Stimulated activated CD8-positive, alpha-beta memory T cell treated with anti-CD3 and anti-CD28 coated beads, Interleukin-4, amount 100 ng/mL, for 24 hours (primary cell): ENCODE measurements at places on chromosomes 16 and 17.

- no peak for DNase-seq
These were observed 136.6 kb downstream of the COPRS start for GRCh38 chr17:31722251-31723056.

- no peak for DNase-seq
These were observed 17.2 kb downstream of the GINS3 start for GRCh38 chr16:58409316-58409973.

- peak; percentile 81 for DNase-seq
These were observed at the start of gene ELP5 for GRCh38 chr17:7252176-7253043. ELP5 (plus strand) TSS chr17:7252215; CDS start chr17:7252551, 336 bp downstream.

GRCh38 chr17:35376245-35376644 lies 2.8 kb upstream of the SLFN11 start:
- no peak for DNase-seq

DNA sequence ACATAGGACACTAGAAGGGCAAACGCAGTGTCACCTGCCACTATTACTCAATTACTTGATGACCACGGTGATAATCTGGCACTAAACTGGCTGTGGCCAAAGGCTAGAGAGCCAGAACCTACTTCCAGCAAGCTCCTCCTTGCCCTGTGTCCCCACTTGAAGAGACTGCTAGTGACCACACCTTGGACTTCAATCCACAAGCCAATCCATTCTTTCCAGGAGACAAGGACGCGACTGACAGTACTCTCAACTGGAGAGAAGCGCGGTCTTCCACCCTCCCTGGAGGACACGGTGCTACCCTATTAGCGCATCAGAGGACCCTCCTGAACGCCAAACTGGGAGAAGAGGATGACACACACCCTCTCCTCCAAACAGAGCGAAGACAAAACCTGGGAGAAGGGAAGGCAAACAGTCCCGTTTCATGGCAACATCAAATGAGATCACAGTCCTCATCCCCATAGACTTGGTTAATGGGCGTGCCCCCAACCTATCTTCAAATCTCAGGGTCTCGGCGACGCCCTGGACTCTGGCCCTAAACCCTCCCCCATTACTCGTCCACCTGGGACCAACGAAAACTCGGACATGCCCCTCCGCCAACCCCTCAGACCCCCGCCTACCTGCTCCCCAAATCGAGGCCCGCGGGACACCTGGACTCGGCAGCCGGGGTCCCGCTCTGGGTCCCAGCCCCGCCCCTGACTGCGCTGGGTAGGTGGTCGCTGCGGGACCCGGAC lies 508 bp downstream of the FLCN start:
- DNase-seq: no peak

GRCh38 chr17:31379597-31380205 lies 11.8 kb upstream of the RAB11FIP4 start:
- DNase-seq: no peak

DNA sequence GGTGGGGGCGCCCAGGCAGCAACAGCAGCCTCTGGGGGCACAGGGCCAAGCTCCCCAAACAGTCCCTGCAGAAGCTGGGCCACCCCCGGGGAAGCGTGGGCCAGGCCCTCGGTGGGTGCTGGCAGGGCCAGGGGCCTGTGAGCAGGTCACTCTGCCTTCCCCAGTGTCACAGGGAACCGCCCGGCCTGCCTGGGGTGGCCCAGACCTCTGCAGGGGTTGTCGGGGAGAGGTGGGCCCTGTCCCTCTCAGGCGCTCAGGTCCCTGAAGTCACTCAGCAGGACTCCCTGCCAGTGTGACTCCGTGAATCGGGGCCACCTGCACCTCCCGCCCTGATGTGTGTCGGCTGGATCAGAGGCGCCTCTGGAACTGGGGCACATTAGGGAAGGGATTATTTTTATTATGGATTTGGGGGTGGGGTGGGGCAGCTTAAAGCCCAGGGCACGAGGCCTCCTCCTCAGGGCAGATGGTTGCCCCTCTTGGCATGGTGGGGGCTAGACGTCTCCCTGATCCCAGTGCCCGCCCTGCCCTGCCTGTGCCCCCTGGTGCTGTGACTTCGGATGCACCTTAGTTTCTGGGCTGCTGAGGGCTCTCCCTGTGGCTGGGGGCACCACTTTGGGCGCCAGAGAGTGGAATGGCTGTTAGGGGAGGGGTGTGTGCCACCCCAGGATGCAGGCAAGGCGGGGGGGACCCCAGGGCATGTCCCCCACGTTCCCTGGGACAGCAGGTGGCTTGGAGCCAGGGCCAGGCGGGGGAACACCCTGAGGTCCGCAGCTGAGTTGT lies 1.2 kb upstream of the GNG13 start:
- no peak for DNase-seq

DNA sequence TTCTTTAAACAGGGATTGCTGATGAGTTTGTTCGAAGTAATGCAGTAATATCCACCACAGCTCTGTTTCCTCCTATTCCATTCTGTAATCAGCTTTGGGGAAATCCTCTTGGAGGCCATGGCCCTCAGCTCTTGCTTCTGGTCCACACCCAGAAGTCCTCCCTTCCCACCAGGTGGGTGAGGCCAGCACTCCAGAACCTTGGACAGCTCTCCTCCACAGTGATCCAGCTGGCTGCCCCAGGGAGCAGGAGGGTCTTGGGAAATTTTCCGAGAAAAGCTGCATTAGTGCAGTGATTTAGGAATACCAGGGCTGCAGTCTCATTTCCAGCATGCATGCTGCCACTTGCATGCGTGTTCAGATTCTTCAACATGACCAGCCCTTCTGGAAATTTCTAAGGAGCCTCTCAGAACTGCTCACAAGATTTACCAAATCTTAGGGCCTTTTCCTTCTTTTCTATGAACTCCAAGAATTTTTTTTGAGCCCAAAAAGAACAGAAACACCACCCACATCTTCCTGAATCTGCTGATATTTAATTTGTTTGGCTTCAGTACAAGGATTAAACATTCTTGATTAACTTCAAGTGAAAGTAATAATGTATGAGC lies 4.2 kb downstream of the SMPD3 start:
- DNase-seq: no peak

DNA sequence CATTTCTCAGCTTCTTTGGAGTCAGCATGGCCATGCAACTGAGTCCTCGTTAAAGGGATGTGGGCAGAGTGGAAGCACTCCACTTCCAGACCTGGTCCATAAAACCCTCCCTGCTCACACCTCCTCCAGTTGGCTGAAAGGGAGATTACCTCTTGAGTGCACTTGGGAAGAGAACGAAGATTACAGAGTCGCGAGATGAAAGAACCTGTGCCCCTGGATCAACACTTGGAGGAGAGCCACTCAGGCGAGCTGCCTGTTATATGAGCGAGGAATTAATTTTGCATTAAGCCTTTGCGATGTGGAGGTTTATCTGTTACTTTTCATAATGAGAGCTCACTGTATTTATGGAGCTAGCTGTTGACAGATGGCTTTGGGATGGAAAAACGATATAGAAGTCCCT lies 147.9 kb downstream of the MAF start:
- DNase-seq: no peak

GRCh38 chr17:69928611-69929010 lies 146.4 kb upstream of the KCNJ16 start:
- no peak for DNase-seq

GRCh38 chr17:61322325-61323002 lies 77.2 kb upstream of the TBX2 start:
- DNase-seq: no peak

GRCh38 chr17:31068291-31068690 lies 26.5 kb upstream of the NF1 start:
- DNase-seq: peak; percentile 22

- no peak for DNase-seq
These were observed 6.9 kb downstream of the CCR7 start for GRCh38 chr17:40558300-40558889.

- no peak for DNase-seq
These were observed 5.2 kb downstream of the IL17C start for GRCh38 chr16:88643644-88643932.

GRCh38 chr16:77877712-77878347 lies 89.5 kb downstream of the VAT1L start:
- DNase-seq: no peak

- no peak for DNase-seq
These were observed 4.3 kb downstream of the DUS1L start for GRCh38 chr17:82061047-82061925.

DNA sequence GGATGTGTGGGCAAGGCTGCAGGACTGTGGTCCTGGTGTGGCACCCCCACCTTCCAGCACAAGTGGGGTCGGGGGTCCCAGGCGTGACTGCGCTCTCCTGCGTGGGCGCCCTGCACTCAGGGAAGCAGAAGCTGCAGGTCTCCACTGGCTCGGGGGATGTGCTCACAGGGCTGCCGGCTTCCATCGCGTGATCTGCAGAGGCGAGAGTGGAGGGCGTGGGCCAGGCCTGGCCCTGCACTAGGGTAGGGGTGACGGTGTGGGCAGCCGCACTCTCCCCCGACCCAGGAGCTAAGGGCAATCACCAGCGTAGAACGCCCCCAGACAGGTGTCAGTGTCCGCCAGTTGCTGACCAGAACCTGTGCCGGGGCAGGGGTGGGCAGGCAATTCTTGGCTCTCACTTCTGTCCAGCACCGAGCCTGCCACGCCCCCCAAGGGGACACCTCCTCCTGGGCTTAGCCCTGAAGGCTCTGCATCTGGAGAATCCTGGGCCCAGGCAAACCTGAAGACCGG lies 32.3 kb downstream of the TNFRSF13B start:
- no peak for DNase-seq

DNA sequence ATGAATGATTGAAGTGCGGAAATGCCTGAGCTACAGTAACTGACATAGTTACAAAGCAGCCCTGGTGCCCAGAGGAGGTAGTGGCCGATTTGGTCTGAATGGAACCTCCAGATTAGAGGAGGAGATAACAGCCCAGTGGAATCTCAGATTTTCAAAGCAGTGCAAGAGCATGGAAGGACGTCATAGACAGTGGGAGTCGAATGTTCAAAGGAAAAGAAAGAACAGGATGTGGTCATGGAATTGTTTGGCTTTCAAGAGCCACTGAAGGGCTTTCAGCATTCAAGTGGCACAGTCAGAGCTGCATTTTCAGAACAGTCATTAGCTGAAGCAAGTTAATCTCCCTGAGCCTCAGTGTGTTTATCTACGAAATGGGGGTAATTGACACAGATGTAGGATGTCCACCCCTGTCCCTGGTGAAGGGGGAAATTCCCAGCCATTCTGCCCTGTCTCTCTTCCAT lies 104.6 kb upstream of the CACNG3 start:
- no peak for DNase-seq

DNA sequence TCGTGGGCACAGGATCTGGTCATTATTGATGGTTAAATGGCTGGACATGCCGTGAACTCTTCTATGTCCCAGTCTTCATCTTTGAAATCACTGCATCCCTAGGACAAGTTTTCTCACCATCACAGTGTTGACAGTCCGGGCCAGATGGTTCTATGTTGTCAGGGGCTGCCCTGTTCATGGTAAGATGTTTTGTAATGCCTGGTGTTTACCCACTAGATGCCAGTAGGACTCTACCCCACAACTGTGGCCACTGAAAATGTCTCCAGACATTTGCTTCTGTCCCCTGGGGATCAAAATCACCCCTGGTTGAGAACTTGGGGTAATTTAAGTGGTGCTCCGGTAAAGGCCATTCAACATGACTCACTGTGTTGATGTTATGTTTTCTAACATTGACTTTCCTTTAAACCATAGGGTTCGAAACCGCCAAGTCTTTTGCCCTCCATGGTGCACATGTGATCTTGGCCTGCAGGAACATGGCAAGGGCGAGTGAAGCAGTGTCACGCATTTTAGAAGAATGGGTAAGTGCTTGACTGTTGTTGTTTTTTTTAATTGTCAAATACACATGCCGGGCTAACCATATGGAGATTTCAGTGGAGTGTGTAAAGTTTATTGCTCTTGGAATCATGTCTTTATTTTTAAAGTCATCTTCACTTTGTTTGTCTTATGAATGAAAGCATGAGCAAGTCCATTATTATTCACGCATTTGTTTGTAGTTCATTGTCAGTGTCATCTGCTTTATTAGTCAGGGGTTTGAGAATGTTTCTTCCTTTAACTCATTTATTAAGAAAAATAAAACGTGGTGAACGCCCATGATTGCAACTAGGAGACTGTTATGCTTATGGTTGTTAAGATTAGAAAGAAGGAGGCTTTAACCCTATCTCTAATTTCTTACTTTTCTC lies 64.6 kb downstream of the WWOX start:
- no peak for DNase-seq

DNA sequence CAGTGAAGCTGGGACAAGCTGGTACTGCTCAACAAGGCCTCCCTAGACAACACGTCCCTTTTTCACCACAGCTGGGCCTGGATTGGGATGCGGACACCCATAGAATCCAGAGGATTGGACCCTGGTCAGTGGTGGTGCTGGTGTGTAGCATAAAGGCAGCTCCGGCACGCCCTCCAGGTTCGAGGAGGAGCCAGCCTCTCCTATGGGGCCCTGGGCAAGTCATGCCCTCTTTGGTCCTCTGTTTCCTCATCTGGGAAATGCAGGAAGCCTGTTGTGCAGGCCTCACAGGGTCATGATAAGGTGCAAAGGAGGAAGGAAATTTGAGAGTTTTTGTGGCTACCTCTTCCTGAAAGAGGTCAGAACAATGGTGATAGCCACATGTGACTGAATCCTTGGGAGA lies 1741.7 kb downstream of the TP53TG3F start:
- no peak for DNase-seq

DNA sequence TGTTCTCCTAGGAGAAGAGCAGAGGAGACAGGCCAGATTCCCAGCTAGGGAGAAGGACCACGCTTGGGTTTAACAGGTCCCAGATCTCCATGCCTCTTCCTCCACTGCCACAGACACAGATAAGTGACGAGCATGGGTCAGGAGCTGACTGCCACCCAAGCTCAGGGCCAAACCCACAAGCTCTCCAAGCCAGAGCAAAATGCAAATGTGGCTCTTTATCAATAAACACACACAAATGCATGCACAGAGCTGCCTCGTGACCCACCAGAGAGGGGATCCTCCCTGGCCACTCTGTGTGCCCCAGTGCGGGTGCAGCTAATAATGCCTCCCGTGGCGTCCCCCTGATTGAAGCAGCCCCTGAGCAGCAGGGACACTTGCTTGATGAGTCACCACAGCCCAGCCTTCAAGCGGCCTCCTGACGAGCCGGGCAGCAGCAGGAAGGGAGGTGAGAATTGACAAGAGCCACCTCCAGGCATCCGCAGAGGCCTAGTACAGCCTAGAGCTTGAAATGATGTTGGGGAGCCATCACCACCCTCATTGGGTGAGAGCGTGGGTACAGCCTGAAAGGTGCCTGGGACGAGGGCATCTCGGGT lies 143.9 kb downstream of the CCDC182 start:
- no peak for DNase-seq

GRCh38 chr16:85580684-85581083 lies 32.4 kb upstream of the GSE1 start:
- DNase-seq: no peak

- no peak for DNase-seq
These were observed 1.1 kb downstream of the METRNL start for GRCh38 chr17:83080579-83080857.

DNA sequence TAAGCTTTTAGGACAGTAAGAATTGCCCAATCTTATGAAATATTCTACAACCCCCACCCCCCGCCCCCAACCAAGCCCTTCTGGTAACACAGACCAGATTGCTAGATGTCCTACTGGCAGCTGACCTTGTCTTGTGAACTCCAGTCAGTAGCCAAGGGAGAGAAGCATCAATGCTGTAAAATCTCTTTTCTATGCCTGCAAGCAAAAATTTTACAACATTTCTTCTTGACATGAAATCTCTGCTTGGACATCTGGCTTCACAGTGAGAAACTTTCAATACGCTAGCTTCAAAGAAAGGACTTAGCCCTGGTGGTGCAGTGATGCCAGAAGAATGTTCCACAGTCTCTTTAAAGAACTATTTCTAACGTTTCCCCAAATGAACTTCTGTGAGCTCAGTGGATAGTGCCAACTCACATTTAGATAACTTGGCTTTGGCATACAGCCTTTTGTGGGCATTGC lies 169.3 kb upstream of the AXIN2 start:
- DNase-seq: no peak
